Activated naive CD4-positive, alpha-beta T cell treated with anti-CD3 and anti-CD28 coated beads for 36 hours (primary cell): ENCODE measurements at places on chromosomes 12 and 14. TPM values are rescaled to one million over a fixed set of nuclear protein-coding genes. Genes with fewer than 3 reads are reported as not detected.

The PHETA1 gene
- 1.0 TPM for total RNA-seq

- peaks cover 45% of the 10 kb centered on the region for H3K4me1 ChIP-seq
- peak overlapping the region; percentile 84 for H3K4me3 ChIP-seq
- peak; percentile 23 for DNase-seq
- H3K27me3 ChIP-seq, result no peaks in the 10 kb centered on the region
- no peaks in the 10 kb centered on the region for H3K36me3 ChIP-seq
- peak overlapping the region; percentile 63 for H3K27ac ChIP-seq
Measured at GRCh38 chr12:101697930-101698799, 725 bp downstream of the CHPT1 start.

DNA sequence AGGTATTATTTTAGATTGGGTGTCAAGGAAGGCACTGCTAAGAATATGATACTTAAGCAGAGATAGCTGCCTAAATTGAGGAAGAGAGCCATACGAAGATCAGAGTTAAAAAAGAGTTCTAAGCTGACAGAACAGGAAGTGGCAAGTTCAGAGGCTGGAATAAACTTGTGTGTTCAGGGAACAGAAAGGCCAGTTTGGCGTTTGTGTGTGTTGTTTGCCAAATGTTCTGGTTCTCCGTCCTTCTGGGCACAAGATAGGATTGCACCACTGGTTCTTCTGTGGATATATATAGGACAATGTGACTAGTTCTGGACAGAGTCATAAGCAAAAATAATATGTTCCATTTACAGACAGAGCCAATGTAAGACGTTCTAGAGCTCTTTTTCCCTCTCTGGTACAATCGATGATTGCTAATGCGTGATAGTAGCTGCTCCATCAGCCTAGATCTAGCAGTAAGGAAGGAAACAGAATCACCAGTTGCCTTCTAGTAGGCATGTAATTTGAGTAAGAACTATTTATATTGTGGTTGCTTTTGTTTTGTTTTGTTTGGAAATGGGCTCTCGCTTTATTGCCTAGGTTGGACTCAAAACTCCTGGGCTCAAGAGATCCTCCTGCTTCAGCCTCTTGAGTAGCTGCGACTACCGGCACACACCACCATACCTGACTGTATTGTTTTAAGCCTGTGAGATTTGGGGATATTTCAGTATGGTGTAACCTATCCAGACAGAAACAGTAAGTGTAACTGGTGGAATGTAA, 7.4 kb downstream of the BBS10 start:
- H3K4me1 ChIP-seq, result peaks cover 11% of the 10 kb centered on the region
- H3K27ac ChIP-seq, result no peak overlapping the region
- no peak overlapping the region for H3K4me3 ChIP-seq

DNA sequence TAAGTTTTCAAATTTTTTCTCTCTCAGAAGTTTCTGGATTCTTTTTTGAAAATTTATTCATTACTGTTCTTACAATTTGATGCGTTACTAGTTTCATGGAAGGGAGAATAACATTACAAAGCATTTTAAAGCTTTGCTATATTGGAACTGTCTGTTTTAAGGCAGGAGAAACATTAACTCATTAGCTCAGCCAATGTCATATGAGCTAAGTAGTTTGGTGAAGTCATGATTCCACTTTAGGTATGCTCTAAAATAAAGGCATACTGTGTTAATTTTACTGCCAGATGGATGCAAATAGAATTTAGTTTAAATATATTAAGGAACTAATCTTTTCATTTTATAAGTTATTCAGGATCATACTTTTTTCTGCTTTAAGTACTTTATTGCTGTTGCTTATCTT, 46.0 kb downstream of the ARID2 start:
- H3K36me3 ChIP-seq, result peaks cover 3% of the 10 kb centered on the region
- DNase-seq, result no peak
- peaks cover 39% of the 10 kb centered on the region for H3K4me1 ChIP-seq
- H3K27ac ChIP-seq, result no peak overlapping the region
- no peak overlapping the region for H3K4me3 ChIP-seq

GRCh38 chr12:61524851-61525250, 735.4 kb upstream of the USP15 start:
- no peaks in the 10 kb centered on the region for H3K4me1 ChIP-seq
- peaks cover 3% of the 10 kb centered on the region for H3K27me3 ChIP-seq
- DNase-seq, result no peak
- no peaks in the 10 kb centered on the region for H3K36me3 ChIP-seq

DNA sequence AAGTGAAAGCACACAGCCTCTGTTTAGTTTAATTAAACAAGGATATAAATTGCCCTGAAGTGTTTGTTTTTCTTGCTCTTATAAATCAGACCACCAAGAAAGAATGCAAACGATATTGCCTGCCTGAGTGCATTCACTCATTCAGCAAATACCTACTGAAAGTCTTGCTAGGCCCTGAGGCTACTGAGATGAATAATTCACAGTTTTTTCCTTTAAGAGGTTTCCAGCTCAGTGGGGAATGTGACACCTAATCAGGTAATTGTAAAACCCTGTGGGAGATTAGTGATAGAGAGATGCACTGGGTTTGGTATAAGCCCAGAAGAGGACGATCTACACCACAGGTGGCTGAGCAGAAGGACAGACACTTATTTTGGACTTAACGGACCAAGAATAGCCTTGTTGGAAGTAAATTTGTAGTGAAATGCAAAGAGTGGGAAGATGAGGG, 151.4 kb downstream of the SLC35F4 start:
- no peaks in the 10 kb centered on the region for H3K4me1 ChIP-seq
- H3K4me3 ChIP-seq, result no peak overlapping the region
- H3K27ac ChIP-seq, result no peak overlapping the region
- H3K36me3 ChIP-seq, result no peaks in the 10 kb centered on the region
- no peak for DNase-seq
